ENCODE measurements at places on chromosomes 13 and 19.

DNA sequence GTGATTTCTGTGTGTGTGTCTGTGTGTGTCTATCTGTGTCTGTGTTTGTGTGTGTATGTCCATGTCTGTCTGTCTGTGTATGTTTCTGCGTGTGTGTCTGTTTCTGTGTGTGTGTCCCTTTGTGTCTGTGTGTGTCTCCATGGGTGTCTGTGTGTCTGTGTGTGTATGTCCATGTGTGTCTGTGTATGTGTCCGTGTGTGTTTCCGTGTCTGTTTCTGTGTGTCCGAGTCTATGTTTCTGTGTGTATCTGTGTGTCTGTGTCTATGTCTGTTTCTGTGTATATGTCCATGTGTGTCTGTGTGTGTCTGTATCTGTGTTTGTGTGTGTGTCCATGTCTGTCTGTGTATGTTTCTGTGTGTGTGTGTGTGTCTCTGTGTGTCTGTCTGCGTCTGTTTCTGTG is 276.3 kb upstream of the SOX1 start:
- no peak for DNase-seq

DNA sequence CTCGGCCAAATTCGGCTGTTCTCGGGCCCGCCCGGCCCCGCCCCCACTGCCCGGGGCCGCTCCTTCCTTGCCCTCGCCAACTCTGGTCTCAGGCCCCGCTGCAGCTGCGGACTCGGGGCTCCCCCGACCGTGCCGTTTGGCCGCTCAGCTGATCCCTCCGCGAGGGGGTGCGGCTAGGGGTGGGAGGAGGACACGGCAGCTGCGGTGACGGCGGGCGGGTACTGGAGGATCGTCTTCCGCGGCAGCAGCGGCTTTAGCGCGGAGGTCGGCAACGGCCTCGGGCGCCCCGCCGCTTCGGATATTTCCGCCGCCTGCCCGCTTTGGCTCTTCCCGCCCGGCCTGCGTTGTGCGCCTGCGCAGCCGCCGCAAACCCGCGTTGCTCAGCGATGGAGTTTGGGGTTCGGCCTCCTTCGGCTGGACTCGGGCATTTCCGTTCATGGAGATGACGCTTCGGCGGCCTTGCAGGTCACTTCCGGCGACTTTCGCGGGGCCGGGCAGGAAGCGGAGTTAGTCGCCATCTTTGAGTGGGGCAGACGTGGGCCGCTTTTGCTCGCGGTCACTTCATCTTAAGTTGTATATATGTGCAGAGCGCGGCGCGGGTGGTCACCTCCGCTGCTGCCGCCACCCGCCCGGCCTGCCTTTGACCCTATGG is 338 bp upstream of the UBE2M start:
- peak; percentile 99 for DNase-seq

DNA sequence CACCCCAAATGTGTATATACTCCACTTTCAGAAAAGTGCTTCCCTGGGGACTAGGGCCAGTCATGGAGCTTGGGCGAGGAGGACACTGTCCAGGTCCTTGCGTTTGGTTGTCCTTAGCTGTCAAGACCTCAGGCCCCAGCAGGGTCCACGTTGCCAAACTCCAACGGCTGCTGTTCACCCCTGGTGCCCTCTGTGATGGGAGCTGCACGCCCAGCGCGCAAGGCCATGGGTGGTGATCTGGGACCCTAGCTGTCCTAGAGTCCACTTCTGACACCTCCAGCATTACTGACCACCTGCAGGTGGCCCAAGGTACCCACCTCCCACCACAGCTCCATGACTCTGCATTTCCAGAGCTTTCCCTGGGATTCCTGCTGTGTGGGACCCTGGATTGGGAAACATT is 4.0 kb downstream of the LRP3 start:
- no peak for DNase-seq

DNA sequence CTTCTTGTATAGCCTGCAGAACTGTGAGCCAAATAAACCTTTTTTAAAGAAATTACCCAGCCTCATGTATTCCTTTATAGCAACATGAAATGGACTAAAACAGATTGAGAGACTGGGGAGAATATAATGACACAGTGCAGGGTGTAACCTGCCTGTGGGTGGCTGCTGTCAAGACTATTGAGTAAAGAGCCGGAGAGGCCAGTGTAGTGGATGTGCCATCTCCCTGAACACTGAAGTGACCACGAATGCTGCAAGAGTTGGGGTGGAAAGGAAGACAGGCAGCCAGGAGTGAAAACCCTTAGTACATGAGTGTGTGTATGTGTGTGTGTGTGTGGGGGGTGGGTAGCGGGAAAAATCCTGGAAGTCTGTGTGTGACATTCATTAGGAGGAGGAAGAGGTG is 55.2 kb upstream of the FLT1 start:
- DNase-seq: no peak

DNA sequence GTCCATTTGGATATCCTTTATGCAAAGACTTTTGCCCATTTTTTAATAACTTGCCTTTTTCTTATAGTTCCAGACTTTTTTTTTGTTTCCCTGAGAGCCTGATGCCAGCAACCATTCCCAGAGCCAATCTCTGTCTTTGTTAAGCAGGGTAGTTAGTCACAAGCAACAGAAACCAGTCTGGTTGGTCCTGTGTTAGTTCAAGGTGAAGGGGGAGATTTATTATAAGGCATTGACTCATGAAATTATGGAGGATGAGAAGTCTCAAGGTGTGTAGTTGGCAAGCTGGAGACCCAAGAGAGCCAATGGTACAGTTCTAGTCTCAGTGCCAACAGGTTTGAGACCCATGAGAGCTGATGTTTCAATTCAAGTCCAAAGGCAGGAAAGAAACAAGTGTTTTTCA is 33.0 kb downstream of the GPR12 start:
- no peak for DNase-seq

- DNase-seq: no peak
Measured at GRCh38 chr19:11230621-11231386, 8.6 kb upstream of the ANGPTL8 start.

DNA sequence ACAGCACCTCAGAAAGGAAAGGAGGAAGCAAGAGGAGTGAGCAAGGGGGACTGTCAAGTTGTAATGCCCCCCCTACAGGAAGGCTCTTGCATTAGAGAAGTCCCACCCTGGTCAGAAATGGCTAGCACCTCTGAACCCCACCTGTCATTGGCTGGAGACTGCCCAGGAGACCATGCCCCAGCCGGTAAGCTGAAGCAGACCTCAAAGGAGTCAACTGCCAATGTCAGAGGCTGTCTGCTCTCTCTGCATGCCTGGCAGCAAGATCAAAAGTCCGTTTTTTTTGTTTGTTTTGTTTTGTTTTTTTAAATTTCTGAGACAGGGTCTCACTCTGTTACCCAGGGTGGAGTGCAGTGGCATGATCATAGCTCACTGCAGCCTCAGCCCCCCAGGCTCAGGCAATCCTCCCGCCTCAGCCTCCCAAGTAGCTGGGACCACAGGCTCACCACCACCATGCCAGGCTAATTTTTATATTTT is 8.1 kb upstream of the BCL3 start:
- DNase-seq: no peak

DNA sequence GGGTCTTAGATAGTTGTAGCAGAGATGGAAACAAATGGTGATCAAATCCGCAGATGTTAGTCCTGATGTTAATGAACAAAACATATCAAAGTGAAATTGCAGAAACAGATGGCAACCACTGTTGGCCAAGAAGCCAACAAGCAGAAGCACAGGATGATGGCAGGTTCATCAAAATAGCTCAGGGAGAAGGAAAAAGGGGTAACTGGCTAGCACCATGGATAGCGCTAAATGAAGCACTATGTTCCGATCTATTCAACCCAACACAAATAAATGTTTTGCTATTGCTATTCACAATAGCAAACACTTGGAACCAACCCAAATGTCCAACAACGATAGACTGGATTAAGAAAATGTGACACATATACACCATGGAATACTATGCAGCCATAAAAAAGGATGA is 413.7 kb downstream of the FGF14 start:
- no peak for DNase-seq

DNA sequence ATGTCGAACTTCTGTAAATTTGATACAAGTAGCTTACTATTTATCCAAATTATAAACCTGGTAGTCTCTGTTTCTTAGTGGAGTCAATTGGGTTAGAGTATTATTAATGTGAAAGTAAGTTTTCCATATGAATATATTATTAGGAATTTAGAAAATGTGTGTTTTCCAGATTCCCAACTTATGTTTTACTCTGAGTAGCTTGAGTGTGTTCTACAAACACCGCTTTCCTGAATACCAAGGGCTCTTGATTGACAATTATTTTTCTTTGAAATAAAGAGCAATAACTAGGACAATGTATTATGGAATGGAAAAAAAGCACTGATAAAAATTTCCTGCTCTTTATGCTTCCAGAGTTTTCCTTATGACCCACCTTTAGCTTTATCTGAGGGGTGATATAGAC is 233.6 kb downstream of the POSTN start:
- DNase-seq: no peak

DNA sequence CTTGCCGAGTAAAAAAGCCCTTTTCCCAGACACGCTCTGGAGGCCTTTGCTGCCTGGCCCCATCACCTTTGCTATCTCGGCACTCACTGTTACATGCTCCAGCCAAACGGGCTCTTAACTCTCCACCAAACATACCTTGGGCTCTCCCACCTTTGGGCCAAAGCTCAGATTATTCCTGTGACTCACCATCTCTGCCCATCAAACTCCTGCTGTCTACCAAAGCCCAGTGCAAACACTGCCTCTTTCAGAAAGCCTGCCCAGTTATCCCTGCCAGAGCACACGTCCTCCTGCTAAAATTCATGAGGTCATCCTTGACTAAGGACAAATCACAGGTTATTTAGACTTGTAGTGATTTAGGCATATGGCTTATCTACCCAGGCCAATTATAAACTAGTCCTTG is 48.1 kb upstream of the SERPINE3 start:
- no peak for DNase-seq

- DNase-seq: no peak
Measured at GRCh38 chr19:31594701-31595100, 245.5 kb upstream of the TSHZ3 start.

- no peak for DNase-seq
Measured at GRCh38 chr13:91097269-91097668, 250.2 kb upstream of the MIR17HG start.

DNA sequence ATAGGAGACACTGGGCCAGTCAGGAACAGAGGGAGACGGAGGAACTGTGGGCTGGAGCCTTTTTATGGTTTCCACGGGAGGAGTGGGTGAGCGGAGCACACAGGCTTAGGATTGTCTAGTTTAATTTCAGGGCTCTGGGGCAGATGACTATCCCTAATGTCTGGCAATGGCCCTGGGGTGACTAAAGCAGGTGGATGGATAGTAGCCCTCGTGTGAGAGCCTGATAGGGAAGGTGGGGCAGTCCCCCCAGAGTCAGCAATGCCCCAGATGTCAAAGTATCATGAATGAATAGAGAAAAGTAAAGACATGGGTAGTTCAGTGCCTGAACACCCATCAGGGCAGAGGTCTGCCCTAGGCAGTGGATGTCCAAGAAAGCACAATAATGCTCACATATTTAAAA is 94.2 kb downstream of the ZDHHC20 start:
- no peak for DNase-seq

DNA sequence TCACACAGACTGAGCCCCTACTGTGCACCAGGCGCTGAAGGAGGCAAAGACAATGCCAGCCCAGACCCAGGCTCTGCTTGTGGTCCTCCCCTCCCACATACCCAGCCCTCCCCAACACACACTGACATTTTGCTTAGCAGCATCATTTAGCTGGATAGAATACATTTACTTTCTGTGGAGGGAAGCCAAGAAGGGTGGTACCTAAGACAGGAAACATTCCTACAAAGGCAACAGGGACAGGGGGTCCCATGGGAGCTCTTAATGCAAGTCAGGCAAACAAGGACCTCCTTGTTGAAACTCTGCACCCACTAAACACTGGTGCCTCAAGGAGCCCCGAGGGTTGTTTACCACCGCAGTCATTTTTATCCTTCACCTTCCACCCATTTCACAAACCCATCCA is 77.0 kb upstream of the ZNF507 start:
- DNase-seq: no peak

GRCh38 chr13:43139211-43139610 is 115.8 kb downstream of the DNAJC15 start:
- no peak for DNase-seq

DNA sequence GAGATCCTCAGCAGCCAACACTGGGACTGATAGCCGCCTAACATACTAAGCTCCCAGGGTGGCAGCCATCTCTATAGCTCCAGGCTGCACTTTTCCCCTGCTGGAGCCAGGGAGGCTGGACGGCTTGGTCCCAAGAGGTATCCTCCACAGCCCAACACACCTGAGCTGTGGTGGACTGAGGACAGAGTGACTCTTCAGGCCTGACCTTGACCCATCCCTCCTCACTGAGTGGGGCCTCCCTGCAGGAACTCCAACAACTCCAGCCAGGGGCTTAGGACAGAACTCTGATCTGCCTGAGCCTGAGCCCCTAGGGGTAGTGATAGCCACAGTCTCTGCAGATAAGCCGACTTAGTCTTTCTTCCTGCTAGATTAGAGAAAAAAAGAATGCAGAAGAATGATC is 958.1 kb upstream of the PRR20A start:
- no peak for DNase-seq

GRCh38 chr13:40639221-40639681 is 27.2 kb downstream of the FOXO1 start:
- no peak for DNase-seq

GRCh38 chr13:99313501-99313900 is 6.3 kb upstream of the GPR183 start:
- DNase-seq: no peak

DNA sequence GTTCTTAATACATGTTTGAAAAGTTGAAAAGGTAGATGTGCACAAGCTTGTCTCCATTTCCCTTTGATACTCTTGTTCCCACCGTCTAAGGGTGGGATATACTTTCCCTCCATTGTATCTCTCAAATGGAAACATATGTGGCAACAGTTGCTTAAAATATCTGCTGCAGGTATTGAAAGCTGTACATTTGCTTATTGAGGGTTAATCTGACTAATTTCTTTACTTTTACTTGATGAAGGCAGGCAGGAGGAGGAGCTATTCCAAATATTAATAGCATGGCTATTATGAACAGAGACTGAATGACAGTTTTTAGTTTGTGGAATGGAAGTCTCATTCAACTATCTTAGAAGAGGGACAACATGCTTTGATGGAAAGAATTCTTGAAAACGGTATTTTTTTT is 103.8 kb downstream of the SLC10A2 start:
- DNase-seq: no peak

DNA sequence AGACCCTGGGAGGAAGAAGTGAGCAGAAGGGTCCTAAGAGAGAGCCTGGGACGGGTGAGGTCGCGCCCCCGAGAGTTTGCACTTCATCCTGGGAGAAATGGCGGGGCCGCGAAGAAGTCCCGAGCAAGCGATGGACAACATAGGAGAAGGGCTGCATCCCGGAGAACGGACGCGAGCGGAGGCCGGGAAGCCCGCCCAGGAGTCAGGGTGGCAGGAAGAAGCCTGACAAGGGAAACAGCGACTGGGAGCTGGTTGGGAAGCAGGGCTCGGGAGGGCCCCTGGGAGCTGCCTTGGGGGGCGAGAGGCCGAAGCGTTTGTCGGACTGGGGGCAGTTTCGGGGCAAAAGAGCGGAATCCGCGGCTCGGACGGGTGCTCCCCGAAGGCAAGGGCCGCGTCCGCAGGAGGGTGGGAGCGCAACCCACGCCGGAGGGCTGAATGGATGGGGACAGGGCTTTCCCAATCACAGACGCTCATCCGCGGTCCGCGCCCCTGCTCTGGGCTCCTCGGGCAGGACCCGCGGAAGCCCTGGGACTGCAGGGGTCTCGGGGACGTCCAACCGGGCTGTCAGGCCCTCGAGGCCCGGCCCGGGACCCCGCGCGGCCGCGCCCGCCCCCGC is 469 bp downstream of the ABHD17A start:
- no peak for DNase-seq
